ENCODE measurements at places on chromosomes 13 and 19. TPM values are rescaled to one million over a fixed set of nuclear protein-coding genes. Genes with fewer than 3 reads are reported as not detected.
A peak's percentile ranks its signal among the peaks of the same experiment; 100 is the strongest.

Gene ZNF793
- 0.66 TPM for total RNA-seq

Gene TMEM150B
- total RNA-seq = 0.46 TPM

Gene ZFP30
- total RNA-seq = 10.4 TPM

Gene SHISA7
- total RNA-seq = not detected

Gene IL27RA
- 76.6 TPM for total RNA-seq

Gene IGFL1
- total RNA-seq = not detected

Gene ZNF284
- total RNA-seq = 1.1 TPM

Gene SIAH3
- 0.07 TPM for total RNA-seq

Gene ZNF85
- 8.2 TPM for total RNA-seq

Gene CDX2
- not detected for total RNA-seq

Gene NANOS3
- 1.8 TPM for total RNA-seq

Gene TMC4
- 0.16 TPM for total RNA-seq

Gene RNF17
- not detected for total RNA-seq

- DNase-seq = no peak
Observed at GRCh38 chr13:34640179-34640992, 301.7 kb upstream of the NBEA start.

DNA sequence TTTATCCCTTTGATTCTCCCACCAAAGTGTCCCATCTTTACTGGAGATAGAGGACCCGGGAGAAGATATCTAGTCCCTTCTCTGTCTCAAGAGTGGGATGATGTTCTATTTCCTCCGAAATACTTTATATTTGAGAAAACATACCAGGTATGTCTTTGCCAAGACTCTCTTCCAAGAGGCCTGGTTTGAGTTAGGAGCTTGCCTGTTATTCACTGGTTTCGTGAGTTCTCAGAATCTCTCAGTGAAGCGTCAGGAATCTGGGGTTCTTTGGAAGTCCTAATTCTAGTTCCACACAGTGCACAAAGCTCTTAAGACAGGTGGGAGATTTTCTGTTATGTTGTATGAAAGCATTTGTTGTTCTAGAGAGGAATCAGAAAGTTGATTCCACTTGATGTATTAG lies 182.0 kb downstream of the DNAJC15 start:
- no peak for DNase-seq

DNA sequence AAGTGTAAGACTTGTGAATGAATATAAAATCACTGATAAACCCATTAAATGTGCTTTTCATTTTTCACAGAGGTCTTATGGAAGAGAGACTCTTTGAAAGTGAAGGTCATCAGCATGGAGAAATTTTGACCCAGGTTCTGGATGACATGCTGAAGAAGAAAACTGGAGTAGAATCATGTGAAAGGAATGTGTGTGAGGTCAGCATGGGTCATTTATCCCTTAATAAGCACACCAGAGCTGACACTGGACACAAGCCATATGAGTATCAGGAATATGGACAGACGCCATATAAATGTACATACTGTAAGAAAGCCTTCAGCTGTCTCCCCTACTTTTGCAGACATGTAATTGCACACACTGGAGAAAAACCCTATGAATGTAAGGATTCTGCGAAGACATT lies 29.0 kb downstream of the ZNF20 start:
- no peak for DNase-seq

- no peak for DNase-seq
Observed at GRCh38 chr19:20513189-20513904, 52.2 kb downstream of the ZNF737 start.

DNA sequence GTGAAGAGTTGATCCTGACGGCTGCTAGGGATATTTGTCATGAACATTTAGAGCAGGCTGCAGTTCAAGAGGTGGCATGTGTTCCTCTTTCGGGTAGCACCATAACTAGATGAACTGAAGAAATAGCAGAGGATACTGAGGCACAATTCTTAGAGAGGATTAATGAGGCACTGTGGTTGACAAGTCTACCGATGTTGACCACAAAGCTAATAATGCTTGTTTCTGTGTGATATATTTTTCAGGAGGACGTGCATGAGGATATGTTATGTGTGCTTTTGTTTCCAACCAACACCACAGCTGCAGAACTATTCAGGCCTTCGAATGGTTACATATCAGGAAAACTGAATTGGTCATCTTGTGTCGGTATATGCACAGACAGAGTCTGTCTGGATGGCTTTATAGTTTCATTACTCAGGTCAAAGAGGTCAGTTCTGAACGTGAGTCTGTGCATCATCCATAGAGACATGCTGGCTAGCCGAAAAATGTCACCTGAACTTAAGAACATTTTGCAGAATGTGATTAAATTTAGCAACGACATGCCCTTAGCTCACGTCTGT lies 210.1 kb upstream of the IRS2 start:
- no peak for DNase-seq

DNA sequence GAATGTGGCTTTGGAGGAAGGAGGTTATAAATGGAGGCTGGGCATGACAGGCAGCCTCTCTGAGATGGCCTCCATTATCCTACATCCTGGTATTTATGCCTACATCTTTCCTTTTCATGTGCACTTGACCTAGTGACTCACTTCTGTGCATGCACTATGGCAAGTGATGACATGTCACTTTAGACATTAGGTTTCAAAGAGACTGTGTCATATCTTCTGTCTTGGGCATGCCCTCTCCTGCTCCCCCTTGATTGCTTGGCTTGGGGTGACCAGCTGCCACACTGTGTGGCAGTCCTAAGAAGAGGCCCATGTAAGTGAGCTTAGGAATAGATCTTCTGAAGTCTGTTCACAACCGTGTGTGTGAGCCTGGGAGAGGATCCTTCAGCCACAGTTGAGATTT lies 472.8 kb downstream of the FGF9 start:
- DNase-seq = no peak

GRCh38 chr19:4067396-4068046 lies 822 bp upstream of the ZBTB7A start:
- peak; percentile 53 for DNase-seq

DNA sequence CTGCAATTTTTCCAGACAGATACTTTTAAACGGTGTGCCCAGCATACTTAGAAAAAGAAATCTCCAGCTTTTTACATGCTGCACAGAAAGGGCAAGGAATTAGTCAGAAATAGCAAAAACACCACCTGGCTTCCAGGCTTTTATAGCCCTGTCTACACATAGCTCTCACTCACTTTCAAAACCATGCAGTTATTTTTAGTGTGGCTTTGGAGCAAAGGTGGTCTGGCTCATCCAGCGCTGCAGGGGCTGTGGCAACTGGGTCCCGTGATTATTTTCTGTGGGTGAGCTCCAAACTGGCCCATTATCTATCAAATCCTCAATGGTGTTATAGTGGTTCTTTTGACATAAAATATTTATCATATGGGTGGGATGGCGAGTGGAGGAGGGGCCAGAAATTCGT lies 57.0 kb downstream of the COL4A2 start:
- no peak for DNase-seq

DNA sequence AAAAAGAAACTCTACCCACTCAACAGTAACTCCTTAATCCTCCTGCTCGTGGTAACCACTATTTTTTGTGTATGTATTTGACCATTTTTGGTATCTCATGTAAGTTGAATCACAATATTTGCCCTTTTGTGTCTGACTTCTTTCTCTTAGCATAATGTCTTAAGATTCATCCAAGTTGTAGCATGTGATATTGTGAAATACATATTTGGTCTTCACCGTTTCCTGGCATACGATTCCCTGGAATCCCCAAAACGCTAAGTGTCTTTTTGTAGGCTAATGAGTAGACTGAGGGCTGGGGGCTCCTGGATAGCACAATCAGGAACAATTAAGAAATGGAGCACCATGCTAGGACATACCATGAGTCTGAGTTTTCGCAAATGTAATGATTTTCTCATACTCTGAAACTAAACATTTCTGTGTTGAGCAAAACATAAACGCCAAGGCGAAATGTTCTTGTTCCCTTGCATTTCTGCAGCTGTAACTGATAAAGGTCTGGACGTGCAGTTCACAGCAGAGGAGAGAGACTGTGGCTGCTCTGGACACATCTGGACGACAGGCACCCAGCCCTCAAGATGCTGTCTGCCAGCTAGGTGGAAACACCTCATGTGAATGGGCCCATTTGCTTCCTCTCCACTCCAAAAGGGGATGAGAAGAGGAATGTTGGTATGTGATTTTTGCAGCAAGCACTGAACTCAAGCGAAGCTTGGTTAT lies 38.4 kb downstream of the BRD4 start:
- no peak for DNase-seq

DNA sequence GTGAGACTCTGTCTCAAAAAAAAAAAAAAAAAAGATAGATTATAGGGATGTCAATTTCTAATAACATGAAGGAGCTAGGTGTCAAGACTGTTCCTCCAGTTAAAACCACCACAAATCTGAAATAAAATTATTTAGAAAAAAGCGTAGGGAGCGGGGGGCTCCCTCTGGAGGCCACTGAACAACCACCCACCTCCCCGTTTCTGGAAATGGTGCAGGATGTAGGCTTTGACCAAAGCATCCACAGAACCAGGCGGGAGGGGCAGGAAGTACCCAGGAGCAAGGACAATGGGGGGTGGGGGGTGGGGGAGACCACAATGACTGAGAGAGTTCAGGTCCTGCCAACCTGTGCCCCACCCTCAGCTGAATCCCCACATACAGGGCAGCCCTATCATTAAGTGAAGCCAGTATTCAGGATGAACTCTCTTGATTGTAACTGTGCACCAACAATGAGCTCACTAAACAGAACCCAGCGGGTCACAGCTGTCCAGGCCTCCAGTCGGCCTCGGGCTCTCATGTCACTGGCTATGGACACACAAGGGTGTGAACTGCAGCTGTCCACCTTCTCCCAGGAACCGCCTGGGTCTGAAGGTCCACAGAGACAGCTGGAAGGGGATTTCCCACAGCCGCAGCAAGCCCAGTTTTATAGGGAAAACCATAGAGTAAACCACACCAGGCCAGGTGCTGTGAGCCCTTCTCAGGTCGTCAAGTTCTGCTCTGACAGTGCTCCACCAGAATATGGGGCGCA lies 6.6 kb downstream of the ZSCAN18 start:
- no peak for DNase-seq

DNA sequence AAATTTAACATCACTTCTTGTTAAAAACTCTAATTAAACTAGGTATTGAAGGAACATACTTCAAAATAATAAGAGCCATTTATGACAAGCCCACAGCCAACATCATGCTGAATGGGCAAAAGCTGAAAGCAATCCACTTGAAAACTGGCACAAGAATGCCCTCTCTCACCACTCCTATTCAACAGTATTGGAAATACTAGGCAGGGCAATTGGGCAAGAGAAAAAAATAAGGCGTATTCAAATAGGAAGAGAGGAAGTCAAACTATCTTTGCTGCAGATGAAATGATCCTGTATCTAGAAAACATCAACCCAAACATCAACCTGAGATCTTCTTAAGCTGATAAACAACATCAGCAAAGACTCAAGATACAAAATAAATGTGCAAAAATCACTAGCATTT lies 15.6 kb upstream of the LILRB1 start:
- no peak for DNase-seq

- DNase-seq = no peak
Observed at GRCh38 chr13:71803066-71803465, 63.9 kb downstream of the DACH1 start.

DNA sequence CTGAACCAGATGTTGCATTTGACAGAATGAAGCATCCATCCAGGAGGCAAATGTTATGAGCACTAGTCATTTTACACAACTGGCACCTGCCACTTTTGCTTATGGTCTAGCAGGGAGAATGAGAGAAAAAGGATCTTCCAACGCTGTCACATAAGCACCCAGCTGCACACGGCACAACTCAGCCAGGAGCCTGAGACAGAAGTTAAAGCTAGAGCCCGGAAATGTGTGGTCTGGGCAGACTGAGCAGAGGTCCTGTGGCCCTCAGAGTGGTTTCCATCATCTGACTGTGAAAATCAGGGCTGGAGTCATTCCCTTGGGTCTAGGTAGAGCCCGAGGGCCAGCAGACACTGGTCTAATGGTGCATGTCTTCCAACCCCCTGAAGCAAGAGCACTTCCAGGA lies 78.4 kb upstream of the XPO4 start:
- DNase-seq = no peak

- no peak for DNase-seq
Observed at GRCh38 chr13:51112771-51113170, 1.7 kb upstream of the C13orf42 start.

- DNase-seq = no peak
Observed at GRCh38 chr19:47197141-47197540, 33.9 kb downstream of the BBC3 start.

GRCh38 chr19:45444318-45445041 lies 20.8 kb upstream of the ERCC1 start:
- DNase-seq = peak; percentile 79

DNA sequence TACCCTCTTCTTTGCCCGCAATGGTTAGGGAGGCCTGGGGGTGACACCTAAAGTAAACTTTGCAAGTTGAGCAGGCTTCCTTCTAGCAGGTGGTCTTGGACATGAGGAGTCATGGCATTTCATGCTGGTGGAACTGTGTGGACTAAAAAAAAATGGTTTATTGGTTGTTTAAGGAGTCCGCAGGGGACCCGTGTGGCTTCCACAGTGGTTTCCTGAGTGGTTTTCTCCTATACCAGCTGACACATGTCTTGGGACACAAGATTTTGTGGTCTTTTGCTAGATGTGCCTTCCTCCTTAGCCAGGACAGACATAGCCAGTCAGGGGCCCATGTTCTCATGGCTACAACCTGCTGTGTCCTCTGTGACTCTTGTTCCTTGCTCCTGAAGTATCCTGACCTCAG lies 1.5 kb downstream of the ZNF543 start:
- no peak for DNase-seq

DNA sequence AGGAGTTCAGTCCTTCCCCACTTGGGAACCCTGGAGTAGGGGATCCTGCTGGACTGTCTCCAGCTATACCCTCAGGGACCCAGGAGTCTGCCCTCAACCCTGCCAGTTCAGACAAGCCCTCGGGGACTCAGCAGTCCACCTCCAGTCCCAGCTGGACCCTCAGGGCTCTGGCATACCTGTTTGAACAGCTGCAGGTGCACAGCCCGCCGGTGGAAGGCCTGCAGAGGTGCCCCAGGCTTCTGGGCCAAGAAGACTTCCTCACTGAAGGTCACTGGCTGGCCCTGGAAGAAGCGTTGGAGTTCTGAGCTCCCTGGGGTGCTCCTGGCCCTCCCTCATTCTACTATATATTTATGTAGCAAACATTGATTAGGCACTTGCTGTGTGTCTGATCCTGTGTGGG lies 8.6 kb downstream of the CRB3 start:
- DNase-seq = no peak

- DNase-seq = no peak
Observed at GRCh38 chr13:67120872-67121531, 109.1 kb downstream of the PCDH9 start.

DNA sequence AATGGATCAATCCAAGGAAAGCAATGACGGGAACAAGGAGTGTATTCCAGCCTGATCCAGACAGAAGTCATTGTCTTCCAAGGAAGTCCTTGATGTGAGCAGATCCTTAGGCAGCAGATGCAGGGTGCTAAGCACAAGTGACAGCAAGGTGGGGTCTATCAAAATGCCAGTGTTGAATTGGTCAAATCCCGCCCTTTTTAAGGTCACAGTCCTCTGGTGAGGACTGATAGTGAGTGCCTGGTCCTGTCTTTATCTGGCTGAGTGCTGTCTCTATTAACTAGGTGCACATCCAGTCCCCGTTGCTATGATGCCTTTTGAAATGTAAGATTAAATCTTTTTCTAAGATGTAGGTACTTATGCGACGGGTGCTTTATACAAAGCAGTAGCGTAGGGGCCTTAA lies 1.3 kb upstream of the LAMP1 start:
- no peak for DNase-seq

All from activated T-helper 2 cell treated with anti-CD3 and anti-CD28 coated beads, Interferon-gamma antibody, Interleukin-2, Interleukin-4, amounts not matched to agents 10 μg/mL and 5 μg/mL and 100 μg/mL, durations not matched to agents 14 hours and 24 hours and 36 hours (primary cell).